T47D (cell line): ENCODE measurements at places on chromosomes 1 and 21.
A peak's percentile ranks its signal among the peaks of the same experiment; 100 is the strongest.

DNA sequence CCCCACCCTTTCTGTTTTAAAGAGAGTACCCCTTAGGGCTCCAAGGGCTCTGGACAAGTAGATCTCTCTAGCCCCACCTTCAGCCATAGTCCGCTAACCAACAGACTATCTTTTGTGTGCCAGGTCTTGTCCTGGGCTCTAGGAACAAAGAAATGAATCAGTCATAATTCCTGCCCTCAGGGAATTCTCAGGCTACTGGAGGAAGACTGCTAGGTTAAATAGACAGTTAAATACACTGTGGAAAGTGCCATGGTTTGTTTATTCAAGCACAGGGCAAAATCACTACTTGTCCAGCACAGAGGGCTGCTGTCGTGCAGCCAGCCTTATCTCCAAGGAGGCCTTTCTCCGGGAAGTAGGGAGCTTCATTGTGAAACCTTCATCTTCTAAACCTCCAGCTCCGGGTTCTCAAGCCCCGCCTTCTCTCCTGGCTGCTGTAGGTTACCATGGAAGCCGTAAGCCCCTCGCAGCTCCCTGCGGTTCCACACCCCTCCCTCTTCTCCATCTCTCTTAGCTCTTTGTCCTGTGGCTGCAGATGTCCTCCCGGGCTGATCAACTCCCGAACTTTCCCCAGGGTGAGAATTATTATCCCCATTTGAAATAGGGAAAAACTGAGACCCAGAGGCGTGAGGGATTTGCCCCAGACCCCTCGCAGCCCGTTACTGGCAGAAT is 29.8 kb downstream of the SHISAL2A start:
- DNase-seq, result no peak

DNA sequence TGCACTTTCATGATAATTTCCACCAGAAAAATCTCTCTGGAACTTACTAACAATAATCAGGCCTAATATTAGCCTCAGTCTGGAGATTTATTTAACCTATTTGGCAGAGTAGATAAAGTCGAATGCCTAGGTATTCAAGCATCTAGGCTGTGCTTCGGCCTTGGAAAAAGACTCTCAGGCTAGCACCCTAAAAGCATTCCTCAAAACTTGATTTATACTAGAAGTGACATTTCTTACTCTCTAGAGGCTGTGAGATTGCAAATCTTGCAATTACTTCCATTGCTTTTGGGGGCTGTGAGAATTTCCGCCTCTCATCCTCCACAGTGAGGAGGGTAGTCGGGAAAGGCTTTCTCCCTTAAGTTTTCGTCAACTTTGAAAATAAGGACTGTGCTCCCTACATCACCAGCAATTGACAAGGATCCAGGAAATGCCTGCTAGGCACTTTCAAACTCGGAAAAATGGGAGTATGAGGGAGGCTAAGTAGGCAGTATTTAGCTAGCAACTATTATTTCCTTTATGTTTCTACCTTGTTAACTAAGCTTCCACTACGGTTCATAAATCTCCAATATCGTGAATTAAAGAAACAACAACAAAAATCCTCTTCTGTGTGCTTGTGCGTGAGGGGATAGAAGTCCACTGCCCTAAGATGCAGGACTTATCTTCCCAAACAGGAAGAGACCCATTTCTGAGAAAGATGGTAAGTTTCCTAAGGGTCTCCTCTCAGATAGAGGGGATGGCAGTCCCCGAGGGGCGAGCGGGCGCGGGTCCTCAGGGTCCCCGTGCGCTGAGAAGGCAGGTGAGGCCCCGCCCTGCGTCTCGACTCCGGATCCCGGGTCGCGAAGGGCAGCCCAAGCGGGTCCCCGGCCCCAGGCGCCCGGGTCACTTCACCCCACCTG is 1.1 kb upstream of the LMO4 start:
- DNase-seq, result no peak

GRCh38 chr1:221040101-221040500 is 160.9 kb downstream of the HLX start:
- no peak for DNase-seq

GRCh38 chr21:44998086-44998620 is 58.3 kb downstream of the SLX9 start:
- DNase-seq, result no peak

DNA sequence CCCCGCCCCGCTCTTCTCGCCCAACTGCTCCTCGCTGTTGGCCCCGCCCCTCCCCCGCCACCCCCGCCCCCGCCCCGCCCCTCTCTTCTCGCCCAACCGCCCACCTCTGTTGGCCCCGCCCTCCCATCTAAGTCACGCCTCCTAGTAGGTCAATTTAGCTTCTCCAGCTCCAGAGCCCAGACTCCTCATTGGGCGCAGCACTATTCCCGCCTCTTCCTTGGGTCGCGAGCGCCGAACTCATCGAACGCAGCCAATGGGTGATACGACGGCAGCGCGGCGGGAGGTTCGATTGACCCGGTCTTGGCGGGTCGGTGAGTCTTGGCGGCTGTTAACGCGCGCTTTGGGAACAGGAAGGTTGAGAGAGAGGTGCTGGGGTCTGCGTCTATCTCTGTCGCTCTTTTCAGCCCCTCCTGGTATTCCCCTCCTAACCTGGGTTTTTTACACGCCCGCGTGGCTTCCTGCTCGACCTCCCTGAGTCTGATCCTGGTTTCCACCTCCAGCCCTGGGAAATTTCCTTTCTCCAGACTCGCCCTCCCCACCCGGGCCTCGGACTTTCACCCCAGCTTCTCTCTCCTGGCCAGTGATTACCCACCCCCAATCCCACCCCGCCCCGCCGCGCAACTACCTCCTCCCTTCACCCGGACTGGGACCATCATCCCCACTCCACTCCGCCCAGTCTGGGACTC is at the start of gene RAD54L:
TSS of gene RAD54L (plus strand) at position 328 of the 686 bp plus-strand sequence. CDS start 643 bp downstream, outside the sequence.
- DNase-seq, result peak; percentile 93

DNA sequence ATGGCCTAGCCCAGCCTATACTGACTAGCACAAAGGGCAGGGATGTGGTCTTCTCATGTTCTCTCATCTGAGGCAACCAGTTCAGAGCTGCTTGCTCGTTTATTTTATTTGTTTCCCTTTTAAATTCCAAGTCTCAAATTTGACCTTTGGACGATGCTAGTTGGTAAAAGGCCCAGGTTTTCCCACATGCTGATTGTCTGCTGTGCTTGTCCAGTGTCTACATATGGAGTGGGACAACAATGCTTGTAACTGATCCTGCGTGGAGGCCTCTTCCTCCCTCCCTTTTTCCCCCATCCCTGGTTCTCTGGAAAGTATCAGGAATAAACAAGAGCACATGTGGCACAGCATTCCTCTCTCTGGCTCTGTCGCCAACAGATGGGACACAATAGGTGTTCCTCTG is 34.0 kb upstream of the BEND5 start:
- DNase-seq, result no peak

DNA sequence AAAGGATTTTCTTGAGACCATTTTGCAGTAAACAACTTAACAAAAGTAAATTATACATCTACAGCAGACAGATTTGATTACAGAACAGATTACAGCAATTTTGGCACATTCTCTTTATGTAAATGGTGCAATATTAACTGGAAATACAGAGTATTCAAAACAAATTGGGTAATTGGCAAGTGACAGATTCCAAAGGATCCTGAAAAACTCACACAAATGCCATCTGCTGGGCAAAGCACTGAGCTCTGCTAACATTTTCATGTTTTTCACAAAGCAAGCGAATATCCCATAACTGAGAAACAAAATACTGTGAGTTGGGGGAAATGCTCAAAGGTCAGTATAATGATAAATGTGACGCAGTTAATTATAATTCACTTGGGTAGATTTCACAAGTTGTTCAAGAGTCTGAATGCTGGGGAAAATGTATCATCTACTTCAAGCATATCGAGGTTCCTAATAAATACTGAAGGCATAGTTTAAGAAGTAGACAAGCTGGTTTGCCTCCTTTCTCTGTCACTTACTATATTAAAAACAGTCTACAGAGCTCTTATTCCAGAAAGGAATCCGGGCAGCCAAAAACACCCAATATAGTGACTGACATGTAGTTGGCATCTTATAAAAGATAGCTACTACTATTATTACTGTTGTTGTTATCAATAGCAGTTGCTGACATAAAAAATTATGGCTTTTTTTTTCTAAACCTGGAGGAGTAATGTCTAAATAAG is 75.8 kb upstream of the SDC3 start:
- peak; percentile 31 for DNase-seq

- DNase-seq, result no peak
Measured at GRCh38 chr1:43953361-43953760, 6.6 kb downstream of the IPO13 start.

DNA sequence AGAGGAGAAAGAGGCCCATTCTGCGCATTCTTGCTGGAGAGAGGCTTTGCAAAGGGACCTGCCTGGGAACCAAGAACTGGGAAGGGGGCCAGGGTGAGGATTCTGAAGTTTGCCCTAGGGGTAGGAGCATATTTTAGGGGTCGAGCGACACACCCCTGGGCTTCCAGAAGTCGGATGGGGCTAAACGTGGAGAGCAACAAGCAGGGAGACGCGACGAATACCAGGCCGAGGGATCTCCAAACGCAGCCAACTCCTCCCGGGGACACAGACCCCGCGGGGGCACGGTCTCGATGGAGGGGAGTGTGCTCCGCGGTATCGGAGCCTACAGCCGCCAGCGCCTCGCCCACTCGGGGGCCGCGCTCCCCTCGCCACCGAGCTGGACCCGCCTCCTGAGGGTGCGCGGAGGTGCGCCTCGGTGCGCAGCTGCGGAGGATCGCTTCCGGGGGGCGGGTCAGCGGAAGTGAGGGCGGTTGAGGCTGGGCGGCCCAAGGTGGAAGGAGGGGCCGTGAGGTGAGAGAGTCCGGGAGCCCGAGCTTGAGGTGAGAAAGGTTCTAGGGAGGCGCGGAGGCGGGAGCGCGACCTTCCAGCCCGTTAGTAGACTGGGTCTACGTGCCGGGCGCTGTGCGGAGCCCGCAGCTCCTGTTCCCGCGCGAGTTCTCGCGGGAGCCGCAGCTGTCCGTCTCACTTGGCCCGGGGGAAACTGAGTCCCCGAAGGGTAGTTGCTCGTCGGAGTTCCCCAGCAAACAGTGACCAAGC is at the start of gene MTFR1L:
TSS of gene MTFR1L (plus strand) at position 464 of the 756 bp plus-strand sequence. CDS start 3,151 bp downstream, outside the sequence.
- DNase-seq, result peak; percentile 89

GRCh38 chr21:21162786-21163185 is 164.6 kb downstream of the NCAM2 start:
- DNase-seq, result no peak

GRCh38 chr1:30657131-30658013 is 66.0 kb downstream of the MATN1 start:
- DNase-seq, result no peak

DNA sequence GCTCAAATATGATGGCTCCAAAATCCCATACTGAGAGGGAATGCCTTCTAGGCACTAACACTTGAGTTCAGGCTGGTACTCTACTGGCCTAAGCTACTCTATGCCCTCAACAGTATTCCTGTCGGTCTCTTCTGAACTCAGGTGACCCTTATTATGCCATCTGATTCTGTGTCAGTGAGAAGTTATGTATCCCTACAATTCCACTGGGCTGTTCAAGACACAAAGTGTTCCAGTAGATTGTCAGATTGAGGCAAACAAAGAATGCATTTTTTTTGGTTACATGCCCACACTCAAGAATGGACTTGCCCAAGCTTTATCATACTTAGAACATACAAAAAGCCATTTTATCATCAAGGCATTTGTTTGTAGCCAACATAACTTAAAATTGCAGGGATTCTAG is 553.8 kb upstream of the PRMT6 start:
- DNase-seq, result no peak
